Stimulated activated CD8-positive, alpha-beta memory T cell treated with anti-CD3 and anti-CD28 coated beads, Interleukin-4, amount 100 ng/mL, for 1 hour (primary cell): ENCODE measurements at places on chromosomes 4 and X.

DNA sequence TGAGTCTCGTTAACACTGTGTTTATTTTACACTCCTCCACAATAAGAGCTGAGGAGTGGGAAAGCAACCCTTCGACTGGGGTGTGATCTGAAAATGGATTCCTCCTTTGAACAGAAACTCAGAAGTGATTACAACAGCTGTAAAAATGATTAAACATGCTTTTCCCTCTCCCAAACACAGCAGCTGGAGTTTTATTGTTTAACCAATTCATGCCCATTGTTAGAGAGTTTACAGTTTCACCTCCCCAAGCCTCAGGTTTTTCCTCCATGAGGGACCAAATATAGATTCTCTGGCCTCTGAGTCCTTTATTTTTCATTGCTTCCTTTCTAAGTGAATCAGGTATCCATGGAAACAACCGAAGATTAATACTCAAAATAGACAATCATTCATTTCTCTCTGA, 263.0 kb upstream of the TAPT1 start:
- no peak for DNase-seq

DNA sequence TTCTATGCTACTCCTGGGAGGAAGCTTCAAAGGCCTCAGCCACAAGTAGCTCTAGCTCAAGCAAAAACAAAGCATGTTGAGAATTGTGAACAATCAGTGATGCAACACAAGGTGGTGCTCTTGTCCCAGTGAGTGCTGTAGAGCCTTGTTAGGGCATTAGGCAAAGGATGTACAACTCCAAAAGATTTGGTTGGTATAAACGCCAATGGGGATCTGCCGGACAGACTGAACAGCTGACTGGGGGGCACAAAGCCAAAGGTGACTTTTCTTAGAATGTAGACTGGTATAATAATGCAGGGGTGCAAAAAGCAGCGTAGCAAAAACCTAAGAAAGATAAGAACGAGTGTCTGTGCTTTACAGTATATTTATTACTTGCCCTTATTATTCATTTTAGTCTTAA, 62.6 kb upstream of the ALB start:
- no peak for DNase-seq

DNA sequence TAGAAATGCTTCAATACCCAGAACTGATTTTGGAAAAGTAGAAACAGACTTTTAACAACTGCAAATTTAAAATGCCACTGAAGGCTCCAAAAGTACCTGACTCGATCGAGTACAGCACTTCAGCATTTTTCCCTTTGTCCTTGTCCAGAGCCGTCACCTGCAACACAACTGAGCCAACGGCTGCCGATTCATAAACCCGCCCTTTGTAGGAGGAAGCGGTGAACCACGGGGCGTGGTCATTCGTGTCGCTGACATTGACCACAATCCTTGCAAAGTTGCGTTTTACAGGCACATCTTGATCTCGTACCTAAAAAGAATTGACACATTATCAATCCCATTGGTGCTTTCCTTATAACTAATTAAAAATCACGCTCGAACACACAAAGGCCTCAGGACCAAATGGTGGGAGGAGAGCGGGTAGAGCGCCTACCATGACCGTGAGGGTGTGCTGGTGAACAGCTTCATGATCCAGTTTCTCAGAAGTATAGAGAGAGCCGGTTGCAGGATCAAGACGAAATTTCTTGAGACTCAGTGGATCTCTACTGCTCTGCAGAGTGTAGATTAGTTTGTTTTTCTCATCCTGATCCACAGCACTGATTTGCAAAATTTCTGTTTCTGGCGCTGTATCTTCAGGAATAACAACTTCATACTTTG, 72.8 kb upstream of the MTNR1A start:
- no peak for DNase-seq

DNA sequence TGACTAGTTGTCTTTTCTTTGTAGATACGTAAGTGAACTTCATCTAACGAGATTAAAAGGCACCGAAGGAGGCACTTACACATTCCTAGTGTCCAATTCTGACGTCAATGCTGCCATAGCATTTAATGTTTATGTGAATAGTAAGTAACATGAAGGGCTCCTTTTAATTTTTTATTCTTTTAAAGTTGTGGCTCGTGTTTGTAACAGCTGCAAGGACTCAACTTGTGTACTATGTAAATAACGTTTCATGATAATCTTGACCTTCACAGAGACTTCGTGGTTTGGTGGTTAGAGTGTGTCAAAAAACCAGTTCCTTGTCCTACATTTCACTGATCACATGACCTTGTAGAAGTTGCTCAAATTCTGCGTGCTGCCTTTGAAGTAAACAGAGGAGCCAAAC, 51.6 kb downstream of the KIT start:
- no peak for DNase-seq

DNA sequence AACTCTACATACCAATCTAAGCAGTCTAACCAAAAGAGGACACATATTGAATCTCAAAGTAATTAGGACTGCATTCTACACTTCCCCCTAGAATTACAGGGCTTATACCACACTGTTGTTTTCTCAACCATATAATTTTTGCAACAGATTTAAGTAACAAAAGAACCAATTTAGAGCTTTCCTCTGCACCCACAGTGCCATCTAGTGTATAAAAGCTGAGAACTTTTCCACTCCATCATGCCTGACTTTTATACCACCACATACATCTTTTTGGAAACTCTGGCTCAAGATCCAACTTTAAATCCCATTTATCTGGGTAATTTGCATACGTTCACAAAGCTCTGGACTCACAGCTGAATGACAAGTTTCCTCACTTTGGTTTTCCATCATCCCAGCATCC, 99.5 kb downstream of the EFHC2 start:
- DNase-seq: no peak

GRCh38 chrX:13190051-13190450, 129.8 kb downstream of the ATXN3L start:
- DNase-seq: no peak

DNA sequence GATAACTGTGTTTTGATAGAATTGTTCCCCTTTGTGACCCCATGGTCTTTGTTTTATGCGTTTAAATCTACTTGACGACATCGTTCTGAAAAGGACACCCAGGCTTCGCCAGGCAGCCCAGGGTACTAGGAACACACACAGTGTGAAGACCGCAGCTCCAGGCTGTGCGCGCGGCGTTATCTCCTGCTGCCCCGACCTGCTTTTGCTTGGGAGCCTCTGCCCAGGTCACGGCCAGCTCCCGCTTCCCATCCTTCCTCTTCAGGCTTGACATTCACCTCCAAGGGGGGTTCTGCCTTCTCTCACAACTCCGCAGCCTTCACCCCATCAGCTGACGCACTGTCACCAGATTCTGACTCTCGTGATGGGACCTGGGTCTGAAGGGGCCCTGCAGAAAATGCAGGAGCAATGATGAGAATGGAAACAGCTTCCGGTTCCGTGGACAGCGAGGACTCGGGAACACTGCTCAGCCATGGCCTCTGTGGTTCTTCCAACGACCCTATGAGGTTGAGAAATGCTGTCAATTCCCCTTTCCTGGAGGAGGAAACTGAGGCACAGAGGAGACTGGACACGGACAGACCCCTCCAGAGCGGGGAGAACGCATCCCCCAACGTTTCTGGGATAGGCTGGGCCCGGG, 536 bp upstream of the HTRA3 start:
- DNase-seq: no peak

GRCh38 chr4:157050561-157050960, 25.4 kb upstream of the GLRB start:
- DNase-seq: no peak

GRCh38 chr4:6824772-6825402, 42.4 kb downstream of the KIAA0232 start:
- no peak for DNase-seq

- DNase-seq: no peak
Observed at GRCh38 chr4:3217266-3217665, 31.7 kb upstream of the MSANTD1 start.

DNA sequence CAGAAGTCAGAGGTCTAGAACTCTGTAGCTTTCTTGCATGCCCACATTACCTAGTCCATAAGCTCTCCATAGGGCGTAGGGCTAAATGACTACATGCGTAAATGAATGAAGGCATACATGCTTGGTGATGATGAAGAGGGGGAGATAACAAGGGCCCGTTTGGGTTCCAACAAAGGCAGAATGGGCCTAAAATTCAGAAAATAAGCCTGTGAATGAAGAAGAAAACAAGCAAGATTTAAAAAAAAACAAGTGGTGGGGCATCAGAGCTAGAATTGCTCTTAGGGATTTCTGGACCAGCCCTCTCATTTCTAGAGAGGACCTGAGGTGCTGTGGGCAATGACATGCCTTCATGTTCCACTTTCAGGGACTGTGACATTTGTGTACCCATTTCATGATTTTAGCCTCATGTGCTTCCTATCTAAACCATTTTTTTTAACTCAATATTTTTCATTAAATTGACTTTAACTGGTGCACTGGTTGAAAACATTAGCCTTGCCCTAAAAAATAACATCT, 12.1 kb downstream of the GPRIN3 start:
- no peak for DNase-seq

GRCh38 chr4:19119904-19120560, 1098.5 kb upstream of the LCORL start:
- DNase-seq: no peak

DNA sequence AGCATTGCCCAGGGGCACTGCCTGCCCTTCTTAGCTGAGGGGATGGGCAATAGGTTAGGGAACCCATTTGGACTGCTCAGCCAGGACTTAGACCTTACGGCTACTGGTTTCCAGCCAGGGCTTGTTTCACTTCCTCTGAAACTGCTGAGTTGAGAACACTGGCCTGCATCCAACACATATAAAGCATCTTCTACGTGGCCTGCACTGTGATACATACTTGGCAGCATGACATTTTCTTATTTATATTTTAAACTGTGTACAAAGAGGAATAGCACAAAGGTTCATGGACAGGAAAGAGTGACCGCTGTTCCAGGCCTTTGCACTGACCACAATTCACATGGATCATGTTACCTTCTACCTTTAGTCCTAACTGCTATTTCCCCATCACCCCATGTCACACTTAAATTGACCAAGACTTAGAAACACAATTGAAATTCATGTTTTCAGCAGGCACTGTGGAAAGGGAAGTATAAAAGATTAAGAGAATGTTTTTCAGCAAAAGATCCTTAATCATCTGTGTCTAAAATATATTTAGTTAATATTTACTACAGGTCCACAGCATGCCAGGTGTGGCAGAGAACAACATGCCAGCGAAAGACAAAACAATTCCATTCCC, 43.7 kb downstream of the NLGN4X start:
- DNase-seq: no peak

GRCh38 chrX:109475174-109475891, 6.6 kb downstream of the GUCY2F start:
- no peak for DNase-seq

- DNase-seq: no peak
Observed at GRCh38 chr4:4333265-4333706, 43.2 kb downstream of the ZBTB49 start.

DNA sequence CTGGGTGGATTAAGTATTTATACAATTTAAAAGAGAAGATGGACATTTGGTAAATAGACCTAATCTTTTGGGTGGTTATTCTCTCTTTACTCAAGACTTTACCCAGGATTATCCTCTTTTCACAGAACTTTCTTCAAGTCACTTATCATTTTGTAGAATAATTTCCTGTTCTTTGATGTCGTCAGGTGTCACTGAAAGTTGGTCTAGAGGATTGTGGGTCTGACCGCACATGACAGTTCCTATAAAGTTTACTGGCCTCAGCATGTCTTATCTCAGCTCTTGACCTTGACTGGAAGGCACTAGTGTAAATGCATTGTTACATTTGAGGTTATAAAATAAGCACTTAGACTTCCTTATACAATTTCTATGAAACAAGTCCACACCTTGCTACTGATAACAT, 139.9 kb upstream of the SLC4A4 start:
- DNase-seq: no peak

DNA sequence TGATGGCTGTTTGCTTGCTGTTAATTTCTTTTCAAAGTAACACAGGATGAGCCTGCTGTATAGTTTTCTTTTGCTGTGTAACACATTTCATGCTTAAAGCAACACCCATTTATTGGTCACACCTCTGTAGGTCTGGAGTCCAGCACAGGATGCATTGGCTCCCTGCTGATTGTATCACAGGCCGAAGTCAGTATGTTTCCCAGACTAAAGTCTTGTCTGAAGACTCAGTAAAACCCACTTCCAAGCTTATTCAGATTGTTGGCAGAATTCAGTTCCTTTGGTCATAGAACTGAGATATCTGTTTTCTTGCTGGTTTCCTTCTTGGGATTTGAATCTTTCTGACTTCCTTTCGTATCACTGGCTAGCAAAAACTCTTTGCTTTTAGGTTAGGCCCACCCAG, 54.3 kb downstream of the LRP2BP start:
- DNase-seq: no peak

DNA sequence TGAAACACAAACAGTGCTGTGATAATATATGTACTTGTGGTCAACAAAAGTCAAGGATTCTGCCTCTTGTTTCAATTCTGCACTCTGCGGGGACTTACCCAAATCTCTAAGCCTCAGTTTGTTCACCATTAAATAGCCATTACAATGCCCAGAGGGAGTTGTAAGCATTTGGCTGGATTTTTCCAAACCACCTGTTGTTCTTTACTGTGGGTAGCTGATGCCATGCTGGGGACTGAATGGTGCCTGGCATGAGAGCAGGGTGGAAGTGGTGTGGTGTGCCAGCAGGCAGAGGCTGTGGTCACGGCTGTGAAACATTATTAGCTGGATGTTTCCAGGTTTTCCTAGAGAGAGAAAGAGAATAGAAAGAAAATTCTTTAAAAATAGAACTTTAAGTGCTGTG, 60.7 kb upstream of the PAK3 start:
- no peak for DNase-seq

DNA sequence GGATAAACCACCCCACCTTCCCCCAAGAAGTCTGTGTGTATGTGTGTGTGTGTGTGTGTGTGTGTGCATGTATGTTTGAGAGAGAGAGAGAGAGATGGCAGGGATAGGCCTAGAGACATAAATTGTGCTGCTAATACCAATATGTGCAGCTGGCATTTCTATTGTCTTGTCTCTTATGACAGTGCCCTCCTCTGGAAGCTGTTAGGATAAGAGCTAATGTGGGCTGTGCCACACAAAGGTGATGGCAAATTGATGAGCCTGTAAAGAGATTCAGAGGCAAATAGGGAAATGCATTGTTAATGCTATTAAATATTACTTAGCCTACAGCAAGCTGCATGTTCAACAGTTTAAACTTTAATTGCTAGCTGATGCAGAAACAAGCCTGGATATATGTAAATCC, 332.0 kb downstream of the NKX6-1 start:
- DNase-seq: no peak

- DNase-seq: no peak
Observed at GRCh38 chr4:25001509-25001908, 29.2 kb downstream of the LGI2 start.

DNA sequence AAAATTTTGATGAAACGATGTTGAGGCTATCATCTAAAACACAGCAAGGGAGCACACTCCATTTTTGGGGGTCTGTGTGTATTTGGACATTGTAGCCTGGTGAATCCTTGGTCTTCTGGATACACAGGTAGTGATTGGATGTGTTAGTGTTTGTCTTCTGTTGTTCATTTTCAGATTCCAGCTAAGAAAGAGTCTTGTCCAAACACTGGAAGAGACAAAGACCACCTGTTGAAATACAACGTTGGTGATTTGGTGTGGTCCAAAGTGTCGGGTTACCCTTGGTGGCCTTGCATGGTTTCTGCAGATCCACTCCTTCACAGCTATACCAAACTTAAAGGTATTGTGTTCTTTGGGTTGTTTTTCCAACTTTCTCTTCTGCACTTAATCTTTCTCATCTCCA, 32.8 kb downstream of the NSD2 start:
- no peak for DNase-seq

- no peak for DNase-seq
Observed at GRCh38 chrX:105781804-105782203, 40.5 kb upstream of the NRK start.
